CMK (cell line): ENCODE measurements at places on chromosomes 3 and 15.
A peak's percentile ranks its signal among the peaks of the same experiment; 100 is the strongest.

DNA sequence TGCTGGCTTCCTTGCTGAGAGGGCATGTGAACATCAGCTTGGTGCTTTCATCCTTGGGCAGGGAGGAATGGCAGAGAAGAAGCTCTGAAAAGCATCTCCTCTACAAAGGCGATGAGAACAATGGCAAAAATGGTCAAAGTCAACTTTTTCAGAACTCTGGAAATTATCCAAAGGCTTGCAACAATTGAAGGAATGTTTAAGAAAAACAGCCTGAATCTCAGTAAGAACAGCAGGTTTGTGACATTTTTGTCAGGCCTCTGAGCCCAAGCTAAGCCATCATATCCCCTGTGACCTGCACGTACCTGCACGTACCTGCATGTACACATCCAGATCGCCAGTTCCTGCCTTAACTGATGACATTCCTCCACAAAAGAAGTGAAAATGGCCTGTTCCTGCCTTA is 51.8 kb downstream of the ONECUT1 start:
- no peak for DNase-seq

DNA sequence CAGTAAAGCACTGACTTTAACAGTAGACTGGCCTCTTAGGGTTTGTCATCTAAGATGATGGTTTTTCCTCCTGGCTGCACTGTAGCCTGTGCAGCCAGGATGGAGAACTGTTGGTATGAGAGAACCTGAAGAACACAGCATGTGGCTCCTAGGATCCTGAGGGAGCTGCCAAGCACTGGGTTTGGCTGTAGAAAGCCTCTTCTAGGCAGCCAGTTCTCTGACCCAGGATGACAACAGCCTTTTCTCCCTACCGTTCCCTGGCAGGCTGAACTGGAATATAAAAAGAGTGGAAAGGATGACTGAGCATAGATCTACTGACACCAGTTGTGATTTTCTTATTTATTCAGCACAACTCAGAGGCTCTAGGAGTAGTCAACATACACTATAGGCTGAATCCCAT is 34.3 kb upstream of the MANF start:
- DNase-seq: no peak

DNA sequence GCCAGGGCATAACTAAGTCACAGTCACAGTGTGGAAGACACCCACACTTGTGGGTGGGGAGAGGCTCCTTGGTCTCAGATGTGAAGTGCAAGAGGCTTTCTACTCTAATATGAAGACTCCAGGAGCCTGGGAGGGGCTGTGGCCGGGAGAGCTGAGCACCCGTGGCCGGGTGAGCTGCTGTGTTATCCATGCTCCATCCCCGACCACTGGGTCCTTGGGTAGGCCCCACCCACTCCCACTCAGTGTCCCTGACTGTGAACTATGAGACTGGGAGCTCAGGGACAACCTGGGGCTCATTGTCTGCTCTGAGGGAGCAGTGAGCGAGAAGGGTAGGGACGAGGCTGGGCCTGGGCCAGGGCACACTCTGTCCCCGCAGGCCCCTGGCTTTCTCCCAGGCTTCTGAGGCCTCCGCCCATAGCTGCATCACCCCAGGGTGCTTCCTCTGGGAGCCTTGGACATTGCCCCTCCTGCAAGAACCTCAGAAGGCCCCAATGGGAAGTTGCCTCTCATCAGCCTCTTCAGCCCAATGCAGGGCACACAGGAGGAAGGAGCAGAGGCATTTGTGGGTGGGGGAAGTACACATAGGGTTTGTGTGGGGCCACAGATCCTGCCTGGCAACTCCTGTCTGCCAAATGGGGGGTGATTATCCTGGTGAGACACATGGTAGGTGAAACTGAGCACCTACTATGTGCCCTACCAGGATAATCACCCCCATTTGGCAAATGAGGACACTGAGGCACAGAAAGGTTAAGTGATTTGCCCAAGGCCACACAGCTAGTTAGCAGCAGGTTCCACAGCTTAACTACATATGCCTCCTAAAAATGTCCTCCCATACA is 2.4 kb downstream of the ANPEP start:
- DNase-seq: peak; percentile 70

DNA sequence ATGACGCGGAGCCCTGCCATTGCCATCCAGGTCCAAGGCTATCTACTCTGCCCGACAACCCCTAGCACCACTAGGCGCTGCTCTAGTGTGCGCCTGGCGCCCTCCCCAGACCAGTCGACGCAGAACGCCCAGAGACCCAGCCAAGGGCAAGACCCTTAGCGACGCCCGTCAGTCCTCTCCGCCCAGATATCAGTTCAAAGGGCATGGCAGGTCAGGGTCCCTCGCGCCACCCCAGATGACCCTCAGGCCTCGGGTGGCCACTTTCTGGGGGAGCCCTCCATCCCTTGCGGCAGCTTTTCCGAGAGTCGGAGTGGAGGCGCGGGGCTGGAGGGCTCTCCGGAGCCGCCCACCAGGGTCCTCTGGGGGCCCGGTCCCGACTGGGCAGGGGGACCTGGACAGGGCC is 371 bp upstream of the CLSTN2 start:
- no peak for DNase-seq

DNA sequence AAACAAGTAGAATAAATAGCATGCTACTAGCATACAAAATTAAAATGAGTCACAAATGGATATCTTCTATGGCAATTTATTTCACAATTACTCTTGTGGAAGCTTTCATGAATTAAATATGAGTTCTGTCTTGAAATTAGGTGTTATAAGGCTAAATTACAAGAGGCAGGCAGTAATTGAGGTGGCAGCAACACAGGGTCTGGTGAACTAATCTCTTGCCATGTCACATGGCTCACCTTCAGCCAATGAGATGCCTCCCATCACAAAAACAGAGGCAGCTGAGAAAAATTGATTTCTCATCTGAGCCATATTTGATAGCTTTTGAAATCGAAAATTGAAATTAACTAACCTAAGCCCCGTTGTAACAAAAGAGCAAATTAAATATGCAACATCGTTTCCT is 268.8 kb downstream of the NR2F2 start:
- DNase-seq: no peak

- no peak for DNase-seq
Observed at GRCh38 chr3:124574012-124574411, 156.2 kb upstream of the UMPS start.

GRCh38 chr3:58629629-58630028 is 36.9 kb downstream of the FAM3D start:
- no peak for DNase-seq

DNA sequence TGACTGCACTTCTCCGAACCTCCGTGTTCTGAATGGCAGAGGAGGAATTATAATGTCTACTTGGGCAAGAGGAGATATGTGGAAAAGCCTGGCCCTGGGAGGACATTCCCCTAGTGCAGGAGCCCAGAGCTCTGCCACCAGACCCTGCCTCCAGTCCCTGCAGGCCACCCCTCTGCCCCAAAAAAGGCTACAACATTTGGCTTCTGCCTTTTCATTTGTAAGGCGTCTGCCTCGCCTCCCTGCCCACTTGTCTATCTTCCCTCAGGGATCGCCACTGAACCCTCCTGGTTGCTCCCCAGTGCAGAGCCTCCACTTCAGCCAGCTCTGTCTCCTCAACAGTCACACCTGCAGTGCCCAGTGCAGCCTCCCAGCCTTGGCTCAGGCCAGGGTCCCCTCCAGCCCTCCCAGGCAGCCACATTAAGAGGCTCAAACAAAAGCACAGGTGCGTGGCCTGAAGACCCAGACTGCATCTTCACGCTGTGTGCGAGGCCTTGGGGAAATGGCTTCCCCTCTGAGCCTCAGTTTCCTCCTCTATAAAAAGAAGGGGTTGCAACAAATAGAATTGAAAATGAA is 125.9 kb upstream of the SMAD3 start:
- DNase-seq: no peak

DNA sequence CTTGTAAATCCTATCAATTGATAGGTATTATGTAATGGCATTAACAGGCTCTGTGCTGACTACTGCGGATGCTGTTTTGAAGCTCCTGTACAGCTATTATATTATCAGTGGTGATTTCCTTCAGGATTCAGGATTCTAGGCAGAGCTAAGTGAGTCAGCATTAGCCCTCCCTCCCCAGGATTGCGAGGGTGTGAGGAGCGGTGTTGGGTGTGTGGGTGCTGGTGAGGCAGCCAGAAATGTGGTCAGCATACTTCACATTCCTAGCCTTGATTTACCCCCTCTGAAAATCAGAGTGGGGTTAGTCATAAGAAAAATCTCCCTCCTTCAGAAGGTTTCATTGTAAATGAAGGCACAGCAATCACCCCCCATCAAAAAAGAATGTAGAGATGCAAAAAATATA is 72.5 kb downstream of the SNTN start:
- no peak for DNase-seq

- DNase-seq: no peak
Observed at GRCh38 chr3:123789760-123790159, 94.4 kb downstream of the MYLK start.

- DNase-seq: no peak
Observed at GRCh38 chr3:156735471-156735870, 61.1 kb downstream of the TIPARP start.

DNA sequence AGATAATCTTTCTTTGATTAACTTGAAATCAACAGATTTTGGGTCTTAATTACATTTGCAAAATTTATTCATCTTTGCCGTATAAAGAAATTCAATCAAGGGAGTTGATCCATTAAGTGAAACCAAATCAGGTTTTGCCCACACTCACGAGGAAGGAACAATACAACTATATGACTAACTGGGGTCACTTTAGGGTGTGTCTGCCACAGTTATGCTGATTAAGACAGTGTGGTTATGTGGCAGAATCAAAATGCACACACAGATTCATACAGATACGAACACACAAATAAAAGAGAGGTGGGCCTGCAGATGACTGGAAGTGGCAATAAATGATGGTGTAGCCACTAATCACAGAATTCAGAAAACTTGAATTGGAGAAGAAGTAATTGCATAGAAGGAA is 543.5 kb downstream of the GABRG3 start:
- DNase-seq: no peak

GRCh38 chr3:44421280-44421679 is 56.2 kb downstream of the ZNF445 start:
- no peak for DNase-seq

DNA sequence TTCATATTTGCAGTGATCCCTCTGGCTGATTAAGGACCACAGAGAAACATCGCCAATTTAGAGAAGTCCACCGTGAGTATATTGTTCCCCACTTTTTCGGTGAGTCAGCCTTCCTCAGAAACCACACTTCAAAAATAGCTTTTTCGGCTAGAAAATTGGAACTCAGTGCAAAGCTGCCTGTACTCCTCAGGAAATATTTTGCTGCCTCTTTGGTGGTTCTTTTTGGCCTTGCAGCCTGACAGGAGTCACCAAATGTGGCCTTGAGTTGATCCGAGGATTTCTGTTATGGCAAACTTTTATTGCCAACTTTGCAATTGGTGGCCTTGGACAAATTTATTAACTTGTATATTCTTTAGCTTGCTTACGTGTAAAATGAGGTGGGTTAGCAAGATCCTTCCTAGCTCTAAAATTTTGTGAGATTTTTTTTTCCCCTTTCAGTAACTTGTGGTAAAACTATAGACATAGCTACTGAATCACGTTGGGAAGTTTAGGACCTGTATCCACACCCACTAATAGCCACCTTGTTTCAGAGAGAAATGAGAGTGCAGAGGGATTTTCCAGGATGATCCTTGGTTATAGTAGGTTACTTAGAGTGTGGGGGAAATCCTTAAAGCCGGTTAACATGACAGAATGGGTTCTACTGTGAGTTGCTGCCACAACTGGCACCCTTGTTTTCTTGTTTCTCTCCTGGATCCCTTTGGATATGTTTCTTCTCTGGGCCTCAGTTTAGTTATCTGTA is 9.9 kb downstream of the ARL6IP5 start:
- no peak for DNase-seq

DNA sequence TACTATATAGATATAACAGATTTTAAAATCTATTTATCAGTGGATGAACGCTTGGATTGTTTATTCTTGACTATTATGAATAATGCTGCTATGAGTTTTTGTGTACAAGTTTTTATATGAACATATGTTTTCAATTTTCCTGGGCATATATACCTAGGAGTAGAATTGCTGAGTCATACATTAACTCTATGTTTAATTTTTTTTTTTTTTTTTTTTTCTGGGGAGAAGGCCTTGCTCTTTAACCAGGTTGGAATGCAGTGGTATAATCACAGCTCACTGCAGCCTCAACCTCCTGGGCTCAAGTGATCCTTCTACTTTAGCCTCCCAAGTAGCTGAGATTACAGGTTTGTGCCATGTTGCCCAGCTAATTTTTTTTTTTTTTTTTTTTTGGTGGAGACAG is 9.1 kb downstream of the CIDEC start:
- no peak for DNase-seq

DNA sequence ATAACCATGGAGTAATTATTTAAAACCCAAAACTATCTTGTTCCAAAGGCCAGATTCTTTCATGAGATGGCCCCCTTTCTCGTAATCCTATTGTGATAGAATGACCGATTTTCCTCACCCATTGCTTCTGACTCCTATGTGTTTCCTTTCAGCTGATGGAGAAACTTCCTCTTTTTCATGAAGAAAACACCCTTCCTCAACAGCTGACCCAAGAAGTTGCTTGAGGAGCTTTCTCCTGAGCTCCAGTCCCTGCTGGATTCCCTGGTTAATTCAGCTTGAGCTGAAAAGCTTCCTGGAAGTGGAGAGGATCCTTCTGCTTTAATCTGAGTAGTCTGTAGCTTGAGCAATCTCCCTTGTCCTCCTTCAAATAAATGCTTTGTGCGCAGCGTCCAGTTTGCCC is 75.0 kb downstream of the BFSP2 start:
- no peak for DNase-seq

- DNase-seq: no peak
Observed at GRCh38 chr3:107404727-107405469, 27.7 kb downstream of the CCDC54 start.

DNA sequence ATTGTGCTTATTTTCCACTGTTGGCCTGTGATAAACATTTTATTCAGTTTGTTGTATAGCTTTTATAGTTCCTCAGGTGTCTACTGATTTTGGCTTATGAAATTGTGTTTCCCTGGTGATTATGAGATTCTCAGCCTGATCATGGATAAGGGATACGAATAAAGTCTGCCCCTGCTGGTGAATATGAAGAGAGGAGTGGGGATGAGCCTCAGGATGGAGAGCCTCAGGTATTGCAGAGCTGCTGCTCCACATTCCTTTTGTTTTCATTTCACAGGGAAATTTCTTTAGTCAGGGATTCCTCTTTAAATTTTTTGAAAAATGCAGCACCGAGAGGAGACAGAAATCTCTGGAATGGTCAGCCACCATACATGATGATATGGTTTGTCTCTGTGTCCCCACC is 14.7 kb upstream of the RAB6B start:
- DNase-seq: no peak
